ENCODE measurements at places on chromosomes 6 and 20.

- DNase-seq: no peak
Measured at GRCh38 chr6:117666881-117667280, 8.4 kb upstream of the NUS1 start.

GRCh38 chr20:24948939-24949679 lies at the start of gene CST7:
Gene CST7 (plus strand): TSS chr20:24949269. CDS start chr20:24949506, 237 bp downstream.
- DNase-seq: peak; percentile 62

GRCh38 chr20:24825591-24825990 lies 123.5 kb upstream of the CST7 start:
- DNase-seq: no peak

DNA sequence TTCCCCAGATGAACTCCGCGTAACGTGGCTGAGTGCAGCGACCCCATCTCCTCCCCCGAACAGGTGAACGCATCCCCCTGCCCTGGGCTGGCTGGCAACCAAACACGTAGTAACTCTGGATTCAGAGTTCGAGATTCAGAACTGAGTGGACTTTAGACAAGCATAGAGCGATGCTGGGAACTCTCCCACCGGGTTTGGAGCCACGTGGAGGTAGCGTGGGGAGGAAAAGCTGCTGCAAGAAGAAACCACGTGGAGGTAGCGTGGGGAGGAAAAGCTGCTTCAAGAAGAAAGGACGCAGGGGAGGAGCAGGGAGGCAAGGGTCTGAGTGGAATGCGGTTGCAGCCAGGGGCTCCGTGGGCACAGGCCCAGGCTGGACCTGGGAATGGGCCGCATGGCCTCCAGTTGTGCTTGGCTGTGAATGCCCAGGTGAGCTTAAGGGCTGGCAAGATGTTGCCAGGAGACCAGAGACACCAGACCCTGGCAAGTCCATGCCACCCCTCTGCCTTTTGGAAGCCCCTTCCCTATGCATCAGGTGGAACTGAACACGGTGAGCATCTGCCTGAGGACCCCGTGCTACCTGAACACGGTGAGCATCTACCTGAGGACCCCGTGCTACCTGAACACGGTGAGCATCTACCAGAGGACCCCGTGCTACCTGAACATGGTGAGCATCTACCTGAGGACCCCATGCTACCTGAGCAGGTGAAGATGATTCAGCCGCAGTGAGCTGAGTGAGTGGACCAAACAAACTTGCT lies 118.0 kb upstream of the FRMD1 start:
- DNase-seq: no peak

GRCh38 chr6:12241493-12242175 lies 48.5 kb upstream of the EDN1 start:
- no peak for DNase-seq
